Posterior vena cava (tissue), 2 donors: ENCODE measurements at places on chromosomes 3 and 15. TPM values are rescaled to one million over a fixed set of nuclear protein-coding genes. Genes with fewer than 3 reads are reported as not detected.

DNA sequence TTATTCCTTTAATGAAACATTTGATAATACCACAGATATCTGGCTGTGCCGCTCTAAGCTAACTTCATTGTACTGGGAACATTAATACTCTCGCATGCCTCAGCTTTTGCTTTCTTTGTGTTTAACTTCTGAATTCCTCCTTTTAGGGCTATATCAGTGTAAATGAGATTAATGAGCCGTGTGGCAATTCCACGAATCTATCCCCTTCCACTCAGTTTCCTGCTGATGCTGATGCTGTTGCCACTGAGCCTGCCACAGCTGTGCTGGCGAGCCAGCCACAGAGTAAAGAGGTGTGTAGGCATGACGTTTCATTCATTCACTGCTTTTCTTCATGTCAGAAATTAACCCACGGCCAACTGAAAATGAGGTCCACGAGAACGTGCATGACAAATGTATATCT lies 30.0 kb upstream of the ABHD10 start:
- DNase-seq, result no peak

DNA sequence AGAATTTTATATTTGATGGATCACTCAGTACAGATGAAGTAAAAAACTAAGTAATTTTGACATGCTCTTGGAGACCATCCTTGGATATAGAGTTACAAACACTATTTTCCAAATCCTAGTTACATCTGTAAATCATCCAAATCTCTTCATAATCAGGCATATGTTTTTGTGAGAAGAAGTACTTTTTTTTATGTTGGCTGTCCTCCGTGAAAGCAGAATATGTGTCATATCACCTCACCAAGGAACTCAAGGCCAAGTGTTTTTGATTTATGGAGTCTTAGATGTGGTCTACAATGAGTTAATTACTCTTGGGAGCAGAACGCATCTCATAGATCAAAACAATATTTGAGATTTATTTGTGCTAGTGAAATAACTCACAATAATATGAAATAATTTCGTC lies 416.5 kb upstream of the TGFBR2 start:
- no peak for DNase-seq

DNA sequence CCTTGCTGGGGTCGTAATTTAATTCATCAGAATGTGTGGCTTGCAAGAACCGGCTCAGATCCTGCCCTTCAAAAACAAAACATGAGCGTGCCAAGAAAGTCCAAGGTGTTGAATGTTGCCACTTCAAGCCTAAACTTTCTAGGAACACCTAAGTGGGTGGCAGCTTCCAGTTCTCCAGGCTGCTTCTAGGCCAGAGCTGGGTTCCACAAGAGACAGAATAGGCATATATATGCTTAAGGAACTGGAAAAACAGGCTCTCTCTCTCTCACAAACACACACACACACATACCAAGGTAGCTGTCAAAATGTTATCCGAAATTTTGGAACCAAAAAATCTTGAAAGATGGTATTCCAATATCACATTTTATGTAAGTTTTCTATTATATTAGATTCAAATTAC lies 890 bp upstream of the ADIPOQ start:
- DNase-seq, result no peak

- DNase-seq, result peak; percentile 63
These were observed 15.8 kb downstream of the DNAH1 start for GRCh38 chr3:52331906-52332305.

MORC1 gene
- not detected for total RNA-seq

LSAMP gene
- 3.7 TPM for total RNA-seq

LRRIQ4 gene
- total RNA-seq, result not detected
